PC-3 (cell line): ENCODE measurements at places on chromosomes 1 and 21.
A peak's percentile ranks its signal among the peaks of the same experiment; 100 is the strongest.

DNA sequence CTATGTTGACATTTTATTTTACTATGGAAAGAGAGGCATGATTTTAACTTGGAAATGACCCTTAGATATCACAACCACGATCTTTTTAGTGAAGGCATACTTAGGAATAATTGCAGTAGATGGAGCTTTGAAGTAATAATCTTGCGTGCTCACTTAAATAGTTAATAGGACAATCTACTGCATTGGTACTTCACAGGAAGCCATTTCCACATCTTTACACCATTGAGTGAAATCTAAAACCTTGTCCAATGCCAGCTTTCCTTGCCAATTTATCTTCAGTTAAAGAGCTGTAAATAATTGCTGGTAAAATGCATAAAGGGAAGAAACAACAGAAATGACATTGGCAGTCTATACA is 586.3 kb downstream of the ADGRL2 start:
- no peak for DNase-seq

- DNase-seq, result no peak
Measured at GRCh38 chr1:12516741-12517140, 101.3 kb downstream of the DHRS3 start.

DNA sequence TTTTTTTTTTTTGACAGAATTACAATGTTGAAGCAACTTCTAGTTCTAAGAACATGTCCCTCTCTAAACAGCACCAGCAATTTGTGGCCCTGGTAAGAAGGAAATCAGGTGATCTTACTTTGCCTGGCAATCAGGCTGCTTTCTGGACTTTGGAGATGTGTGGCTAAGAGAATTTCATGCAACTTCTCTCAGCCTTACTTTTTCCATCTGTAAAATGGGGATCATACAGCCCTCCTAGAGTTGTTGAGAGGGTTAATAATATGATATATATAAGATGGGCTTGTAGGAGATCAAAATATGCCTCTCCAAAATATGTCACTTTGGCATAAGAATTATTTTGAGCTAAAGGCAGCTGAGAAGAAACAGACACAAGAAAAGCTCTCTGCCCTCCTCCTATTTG is 92.0 kb downstream of the SLC25A24 start:
- DNase-seq, result no peak

DNA sequence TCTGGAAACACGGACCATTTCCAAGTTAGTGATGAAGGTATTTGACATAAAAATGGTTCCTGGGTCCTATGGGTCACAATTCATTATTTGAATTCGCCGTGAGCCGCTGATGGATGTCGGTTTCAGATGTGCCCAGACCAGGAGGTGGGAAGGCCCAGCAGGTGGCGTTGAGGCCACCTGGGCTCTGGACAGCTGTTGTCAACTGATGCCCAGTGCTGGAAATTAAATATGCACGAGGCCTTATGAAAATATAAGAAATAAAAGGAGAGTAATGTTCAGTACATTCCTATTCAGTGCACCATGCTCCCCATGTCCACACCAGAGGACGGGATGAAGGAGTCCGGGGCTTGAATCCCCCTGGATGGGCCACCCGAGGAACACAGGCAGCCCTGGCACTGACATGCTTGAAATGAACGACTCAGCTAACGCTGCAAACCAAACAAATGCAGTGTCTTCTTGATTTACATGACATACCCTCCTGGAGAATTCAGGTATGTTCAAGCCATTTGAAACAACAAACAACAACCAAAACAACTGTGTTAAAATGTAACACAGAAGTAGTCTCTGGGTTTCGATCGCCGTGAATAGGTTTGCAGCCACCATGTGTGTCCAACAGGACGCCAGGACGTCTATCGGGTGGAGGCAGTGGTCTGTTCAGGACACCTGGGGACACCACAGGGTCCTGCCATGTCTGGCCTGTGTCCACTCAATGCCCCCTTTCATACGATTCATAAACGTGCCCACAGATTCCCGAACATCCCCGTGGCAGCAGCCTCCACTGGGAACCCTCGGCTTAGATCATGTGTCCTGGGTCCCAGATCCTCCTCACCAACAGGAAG is 6.1 kb downstream of the TFF3 start:
- peak; percentile 49 for DNase-seq

DNA sequence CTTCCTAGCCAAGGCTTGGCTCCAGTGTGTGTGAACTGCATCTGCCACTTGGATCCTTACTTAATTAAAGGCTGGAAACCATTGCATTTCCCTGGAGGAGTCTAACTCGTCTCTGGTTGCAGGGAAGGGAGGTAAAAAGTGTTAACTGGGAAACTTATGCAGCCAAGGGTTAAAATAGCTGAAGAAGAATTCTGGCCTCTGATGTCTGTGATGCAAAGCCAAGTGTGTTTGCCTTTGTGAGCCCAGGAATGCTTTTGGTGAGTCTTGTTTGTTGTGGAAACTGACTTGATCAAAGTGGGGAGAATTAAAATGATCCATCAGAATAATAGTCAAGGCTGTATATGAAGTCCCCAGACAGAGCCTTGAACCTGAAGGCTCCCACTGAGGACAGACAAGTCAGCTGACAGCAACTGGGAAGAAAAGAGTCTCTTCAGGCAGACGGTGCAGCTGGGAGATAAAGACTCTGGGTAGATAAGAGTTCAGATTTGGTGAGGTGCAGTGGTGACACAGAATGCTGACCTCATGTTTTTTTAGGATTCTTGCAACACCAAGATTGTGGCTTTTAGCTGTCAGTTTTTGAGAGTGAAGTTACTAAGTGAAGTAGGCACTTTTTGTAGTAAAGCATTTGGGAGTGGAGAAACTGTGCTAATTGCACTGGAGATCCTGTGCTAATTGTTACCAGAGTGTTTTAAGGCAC is 59.5 kb upstream of the WLS start:
- DNase-seq, result no peak

DNA sequence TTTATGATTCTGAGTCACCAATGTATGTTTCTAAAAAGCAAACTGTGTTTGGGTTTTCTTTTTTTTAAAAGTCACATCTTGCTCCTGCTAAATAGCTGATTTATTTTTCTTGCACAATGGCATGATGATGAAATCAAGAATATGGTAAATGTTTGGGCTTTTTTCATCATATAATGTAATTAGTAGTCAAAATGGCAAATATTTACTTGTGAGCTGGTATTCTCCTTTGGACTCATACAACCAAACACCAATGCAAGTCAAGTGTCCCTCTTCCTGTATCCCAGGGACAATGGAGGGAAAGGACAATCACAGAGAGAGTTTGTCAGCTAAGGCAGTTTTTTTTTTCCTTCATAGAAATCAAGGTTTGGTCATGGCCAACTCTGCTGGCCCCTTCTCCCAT is 94.6 kb upstream of the RALGPS2 start:
- DNase-seq, result no peak

GRCh38 chr1:153623101-153623500 is 4.2 kb downstream of the S100A13 start:
- no peak for DNase-seq

- DNase-seq, result no peak
Measured at GRCh38 chr1:21503706-21504377, 5.4 kb upstream of the ALPL start.

DNA sequence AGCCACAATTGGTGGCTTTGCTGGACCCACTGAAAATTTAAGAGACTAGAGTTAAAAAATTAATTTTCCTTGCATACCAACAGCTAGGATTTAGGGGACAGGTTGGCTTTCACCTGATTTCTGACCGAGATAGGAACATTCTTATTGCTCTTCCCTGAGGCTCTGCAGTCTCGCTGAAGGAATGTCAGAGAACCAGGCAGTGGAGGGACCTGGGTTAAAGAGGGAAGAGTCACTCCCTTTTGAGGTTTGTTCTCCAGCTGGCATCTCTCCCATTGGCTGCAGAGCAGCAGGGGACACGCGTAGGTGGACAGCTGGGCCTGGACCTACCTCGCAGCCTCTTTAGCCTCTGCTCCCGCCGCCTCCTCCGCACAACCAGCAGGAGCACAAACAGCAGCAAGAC is 207.5 kb downstream of the PCP4 start:
- DNase-seq, result no peak

- DNase-seq, result no peak
Measured at GRCh38 chr21:17789069-17789468, 30.1 kb downstream of the C21orf91 start.

DNA sequence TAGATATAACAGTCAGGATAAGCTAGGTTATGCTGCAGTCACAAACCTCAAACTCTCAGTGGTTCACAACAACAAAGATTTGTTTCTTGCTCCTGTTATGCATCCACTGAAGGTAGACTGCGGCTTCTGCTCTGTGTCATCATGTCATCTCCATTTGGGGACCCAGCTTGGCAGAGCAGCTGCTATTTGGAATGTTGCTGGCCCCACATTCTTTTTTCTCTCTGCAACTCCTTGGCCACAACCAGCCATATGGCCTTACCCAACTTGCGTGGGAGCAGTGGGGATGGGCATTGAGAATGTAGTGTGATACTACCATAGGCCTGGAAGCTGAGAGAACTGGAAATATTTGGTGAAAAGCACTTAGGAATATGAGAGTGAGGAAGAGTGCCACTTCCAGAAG is 26.4 kb downstream of the AGO4 start:
- DNase-seq, result no peak

DNA sequence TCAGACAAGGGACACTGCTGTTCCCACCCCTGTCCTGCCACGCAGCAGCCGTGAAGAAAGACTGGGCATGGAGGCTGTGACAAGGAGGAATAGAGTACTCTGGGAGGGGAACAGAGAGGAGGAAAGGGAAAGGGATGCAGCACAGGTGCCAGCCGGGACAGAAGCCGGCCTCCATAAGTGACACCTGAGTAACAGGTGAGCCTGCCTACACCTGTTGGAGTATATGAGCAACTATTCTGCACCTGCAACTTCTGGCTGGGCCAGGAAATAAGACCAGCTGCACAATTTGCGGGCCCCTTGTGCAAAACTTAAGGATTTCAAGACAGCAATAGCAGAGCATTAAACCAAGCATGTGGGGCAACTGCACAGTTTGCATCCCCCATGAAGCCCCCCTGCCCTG is 72.5 kb upstream of the GOLT1A start:
- DNase-seq, result no peak

- peak; percentile 35 for DNase-seq
Measured at GRCh38 chr1:94898491-94899385, 28.2 kb downstream of the CNN3 start.

DNA sequence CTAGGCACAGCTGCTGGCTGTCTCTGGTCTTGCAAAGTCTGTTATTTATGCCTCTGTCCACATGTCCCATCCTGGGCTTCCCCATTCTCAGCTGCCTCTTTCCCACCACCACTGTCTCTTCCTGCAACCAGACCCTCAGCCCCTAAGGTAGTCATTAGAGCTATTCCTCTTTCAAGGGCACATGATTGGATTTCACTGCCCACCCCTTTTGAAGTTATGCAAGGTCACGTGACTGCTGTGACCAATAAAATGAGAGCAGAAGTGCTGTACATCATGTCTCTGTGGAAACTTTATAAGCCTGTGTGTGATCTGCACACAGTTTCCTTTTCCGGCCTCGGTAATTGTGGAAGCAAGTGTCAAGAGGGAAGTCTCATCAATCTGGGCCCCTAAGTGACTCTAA is 136.6 kb upstream of the HMGB4 start:
- no peak for DNase-seq

DNA sequence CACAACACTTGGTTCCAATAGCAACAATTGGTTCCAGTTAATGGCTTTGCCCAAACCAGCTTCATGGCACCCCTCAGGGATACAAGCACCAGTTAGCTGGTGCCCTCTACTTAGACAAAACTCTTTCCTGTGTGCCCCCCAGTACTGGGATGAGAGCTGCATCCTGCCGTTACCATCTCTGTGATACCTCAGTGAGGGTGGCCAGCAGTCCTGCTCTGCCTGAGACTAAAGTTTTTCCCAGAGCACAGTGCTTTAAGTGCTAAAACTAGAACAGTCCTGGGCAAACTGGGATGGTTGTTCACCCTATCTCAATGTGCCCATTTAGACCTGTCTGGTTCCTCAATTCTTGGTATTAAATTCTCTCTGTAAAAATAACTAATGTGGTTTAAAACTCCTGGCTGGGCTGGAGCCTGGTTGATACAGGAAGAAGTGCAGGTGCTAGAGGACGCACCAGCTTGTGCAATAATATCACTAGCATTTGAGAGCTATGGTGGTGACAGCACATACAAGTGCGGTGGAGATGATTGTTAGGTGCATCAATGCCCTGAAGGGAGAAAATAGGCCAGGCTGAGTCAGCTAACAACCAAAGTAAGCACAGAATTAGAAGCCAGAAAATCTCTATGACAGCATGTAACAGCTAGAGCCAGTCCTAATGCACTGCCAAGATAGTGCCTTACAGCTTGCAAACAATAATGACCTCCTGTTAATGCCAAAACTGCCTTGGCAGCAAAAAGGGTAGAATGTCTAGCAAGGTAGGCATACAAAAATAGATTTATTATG is 179.8 kb upstream of the GALNT2 start:
- peak; percentile 96 for DNase-seq

DNA sequence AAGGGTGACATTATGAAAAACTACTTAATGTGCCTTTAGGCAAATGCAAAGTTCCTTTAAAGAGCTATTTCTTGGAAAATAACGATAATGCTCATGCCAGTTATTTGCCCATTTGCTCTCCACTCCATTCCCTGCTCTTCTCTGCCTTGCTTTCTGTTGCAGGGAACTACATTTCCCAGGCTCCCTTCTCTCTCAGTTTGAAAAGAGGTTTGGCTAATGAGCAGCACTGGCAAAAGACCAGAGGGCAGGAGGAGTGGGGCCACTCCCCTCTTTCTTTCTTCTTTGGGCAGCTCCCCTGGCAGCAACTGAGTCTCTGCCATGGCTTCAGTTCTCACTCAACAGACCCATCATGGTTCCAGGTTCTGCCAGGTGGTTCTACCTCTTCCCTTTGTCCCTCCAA is 130.5 kb downstream of the RWDD3 start:
- DNase-seq, result no peak

DNA sequence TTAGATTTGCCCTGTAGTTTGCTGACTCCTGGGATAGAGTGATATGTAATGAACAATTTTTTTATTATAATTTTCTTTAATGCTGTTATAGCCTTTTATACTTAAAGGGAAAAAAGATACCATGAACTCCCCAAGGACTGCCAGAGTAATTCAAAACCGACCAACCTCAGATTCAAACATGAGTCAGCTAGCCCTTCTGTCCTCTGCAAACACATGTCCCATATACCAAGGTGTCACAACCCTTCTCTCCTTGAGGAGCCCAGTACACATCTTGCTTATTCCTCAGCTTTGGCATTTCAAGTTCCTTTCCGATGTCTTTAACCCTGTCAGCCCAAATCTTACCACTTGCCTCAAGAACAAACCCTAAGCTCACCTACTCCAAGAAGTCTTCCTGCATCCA is 184.9 kb downstream of the KCNH1 start:
- no peak for DNase-seq
